Activated T-helper 9 cell treated with anti-CD3 and anti-CD28 coated beads, Interleukin-2, amount 50 U/mL, for 16 hours (primary cell): ENCODE measurements at places on chromosomes 2 and 18.

GRCh38 chr2:60515721-60516226, 37.7 kb downstream of the BCL11A start:
- DNase-seq: no peak

- DNase-seq: no peak
These were observed 630.5 kb upstream of the FANCL start for GRCh38 chr2:58871469-58872142.

- DNase-seq: no peak
These were observed 72.5 kb downstream of the NCAPH start for GRCh38 chr2:96407919-96408550.

DNA sequence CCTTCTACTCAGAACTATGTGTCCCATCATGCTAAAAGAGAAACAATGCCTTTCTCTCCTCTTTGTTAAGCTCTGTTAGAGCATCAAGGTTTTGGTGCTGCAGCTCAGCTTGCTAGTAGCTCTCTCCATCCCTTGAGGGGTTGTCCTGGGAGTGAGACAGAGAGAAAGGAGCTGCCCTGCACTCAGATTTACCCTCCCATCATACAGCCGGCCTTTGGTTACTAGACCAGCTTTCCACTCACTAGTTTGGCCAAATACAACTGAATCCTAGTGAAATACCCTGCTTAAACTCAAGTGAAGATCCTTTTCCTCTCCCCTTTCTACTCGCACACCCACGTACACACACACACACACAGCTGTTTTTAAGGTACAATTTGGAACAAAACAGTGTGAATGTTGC, 2.3 kb upstream of the CHN1 start:
- DNase-seq: no peak

DNA sequence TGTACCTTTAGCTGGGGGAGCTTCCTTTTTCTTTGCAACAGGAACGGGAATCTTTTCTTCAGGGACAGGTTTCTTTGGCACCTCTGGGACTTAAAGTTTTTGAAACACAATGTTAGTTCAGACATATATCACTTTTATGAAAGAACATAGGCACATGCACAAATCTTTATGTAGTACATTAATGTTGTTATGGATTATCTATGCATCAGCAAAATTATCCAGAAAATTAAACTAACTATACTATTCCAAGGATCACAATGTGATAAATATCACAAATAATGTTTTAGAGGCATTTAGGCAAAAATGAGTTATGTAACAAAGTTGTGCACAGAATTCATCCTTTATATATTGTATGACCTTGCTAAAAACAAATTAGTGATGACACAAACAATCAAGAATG, 117.4 kb downstream of the TTN start:
- DNase-seq: no peak

- DNase-seq: no peak
These were observed 210.3 kb upstream of the RBMS1 start for GRCh38 chr2:160703648-160704585.
